Anterior cingulate cortex (tissue), 58 donors: ENCODE measurements at places on chromosomes 1 and 21.

DNA sequence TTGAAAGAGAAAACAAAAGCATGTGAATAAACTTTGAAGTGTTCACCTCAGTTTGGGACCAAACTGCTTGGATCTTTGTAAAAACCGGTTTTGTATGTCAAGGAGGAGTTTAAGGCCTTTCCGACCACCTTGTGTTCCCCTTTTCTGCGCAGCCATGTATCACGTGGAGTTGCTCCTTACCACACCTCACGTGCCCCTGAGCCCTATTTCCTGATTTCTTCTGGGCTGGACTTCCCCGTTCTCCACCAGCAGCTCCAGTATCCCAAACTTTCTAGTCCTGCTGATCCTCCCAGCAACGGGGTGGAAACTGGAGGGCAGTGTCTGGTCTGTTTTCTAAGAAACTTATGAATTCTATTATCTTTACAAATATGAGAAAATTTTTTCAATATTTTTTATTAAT lies 1.6 kb upstream of the SH3D21 start:
- DNase-seq, result no peak

- no peak for DNase-seq
Observed at GRCh38 chr1:31510853-31511789, 65.2 kb upstream of the TINAGL1 start.

DNA sequence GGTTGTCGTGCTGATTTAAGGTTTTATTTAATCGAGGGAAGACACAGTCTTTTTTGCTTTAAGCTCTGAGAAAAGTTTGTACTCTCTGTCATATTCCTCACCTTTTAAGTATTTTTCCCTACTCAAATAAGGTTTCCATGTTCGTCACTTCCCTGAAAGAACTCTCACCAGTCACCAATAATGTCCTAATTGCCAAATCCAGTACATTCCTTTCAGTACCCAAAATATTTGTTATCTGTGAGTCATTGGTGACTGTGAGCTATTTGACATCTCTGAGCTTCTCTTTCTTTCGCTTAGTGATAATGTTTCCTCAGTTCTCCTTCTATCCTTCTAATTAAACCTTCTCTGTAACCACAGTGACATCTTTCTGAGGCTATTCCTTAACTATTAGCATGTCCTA lies 874.2 kb upstream of the ADGRL2 start:
- no peak for DNase-seq

GRCh38 chr1:41882486-41882885 lies 36.2 kb downstream of the HIVEP3 start:
- no peak for DNase-seq

GRCh38 chr21:43903451-43904091 lies 38.5 kb downstream of the AGPAT3 start:
- DNase-seq, result no peak

DNA sequence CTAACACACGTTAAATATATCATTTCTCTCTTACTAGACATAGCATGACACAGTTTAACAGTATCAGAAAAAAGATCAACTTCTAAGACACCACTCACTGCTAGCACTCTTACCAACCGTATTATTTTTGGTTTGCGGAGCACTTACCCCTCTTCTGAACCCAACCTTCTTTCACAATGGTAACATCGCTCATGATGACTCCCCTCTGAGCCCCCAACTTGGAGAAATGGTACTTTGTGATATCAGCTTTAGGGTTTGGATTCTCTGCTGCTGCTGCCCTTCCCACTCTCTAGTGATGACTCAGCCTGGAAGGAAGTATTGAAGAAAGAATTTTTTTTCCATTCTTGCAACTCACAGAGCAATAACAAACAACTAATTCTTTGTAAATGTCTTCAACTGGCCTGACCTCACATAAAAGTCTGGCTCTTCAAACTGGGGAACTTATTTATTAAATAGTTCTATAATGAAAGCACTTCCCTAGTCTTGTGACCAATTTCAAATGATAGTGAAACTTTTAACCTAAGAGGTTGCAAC lies 7.0 kb downstream of the AKT3 start:
- no peak for DNase-seq

DNA sequence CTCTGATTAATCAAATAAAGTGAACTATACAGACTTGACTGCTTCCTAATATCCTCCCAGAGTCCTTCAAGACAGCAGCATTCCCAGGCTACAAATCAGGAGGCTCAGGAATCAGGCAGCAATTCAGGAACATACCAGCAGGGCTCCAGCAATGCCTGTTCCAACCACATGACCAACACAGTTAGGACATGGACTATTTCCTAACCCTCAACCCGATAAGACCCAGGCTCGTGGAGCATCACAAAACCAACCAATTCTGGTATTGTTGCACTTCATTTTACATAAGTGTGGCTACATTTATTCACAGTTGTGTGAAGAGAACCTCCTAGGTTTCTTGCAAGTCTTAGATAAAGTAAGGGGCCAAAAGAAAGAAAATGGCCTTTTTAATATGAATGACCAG lies 546.2 kb upstream of the ADGRL2 start:
- no peak for DNase-seq

DNA sequence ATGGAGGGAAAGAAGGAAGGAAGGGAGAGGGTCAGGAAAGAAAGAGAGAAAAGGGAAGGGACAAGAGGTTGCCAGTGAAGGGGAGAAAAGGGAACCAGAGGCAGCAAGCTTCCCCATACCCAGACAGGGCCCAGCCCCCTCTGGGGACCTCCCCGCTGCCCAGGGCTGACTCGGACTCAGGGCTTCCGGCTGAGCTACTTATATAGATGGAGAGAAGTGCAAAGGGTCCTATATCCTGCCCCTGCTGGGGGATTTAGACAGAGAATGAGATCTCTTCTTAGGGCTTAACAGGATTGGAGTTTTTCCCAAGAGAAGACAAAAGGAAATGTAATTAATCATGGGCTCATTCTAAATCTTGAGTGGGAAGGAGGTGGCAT lies at the start of gene ETV3L:
Gene ETV3L, minus strand, starts transcription at position 176 of the 377 bp plus-strand sequence. CDS start 285 bp downstream, outside the sequence.
- DNase-seq, result no peak
